ENCODE measurements at places on chromosomes 16 and 17.

DNA sequence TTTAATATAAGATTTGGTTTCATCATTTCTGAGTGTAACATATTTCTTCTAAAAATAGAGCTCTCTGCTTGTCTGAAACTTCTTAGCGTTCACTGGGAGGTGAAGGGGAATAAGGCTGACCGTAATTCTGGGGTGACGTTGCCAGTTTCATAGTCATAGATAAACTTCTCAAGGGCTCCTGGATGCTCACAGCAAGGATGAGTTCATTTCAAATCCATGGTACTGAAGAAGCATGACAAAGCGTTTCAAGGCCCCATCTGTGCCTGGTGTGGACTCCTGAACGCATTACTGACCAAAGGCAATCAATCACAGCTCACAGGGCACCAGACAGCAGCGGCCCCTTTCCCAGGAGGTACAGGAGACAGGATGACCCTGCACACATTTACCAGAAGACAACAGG lies 12.0 kb upstream of the EVPL start:
- DNase-seq, result no peak

DNA sequence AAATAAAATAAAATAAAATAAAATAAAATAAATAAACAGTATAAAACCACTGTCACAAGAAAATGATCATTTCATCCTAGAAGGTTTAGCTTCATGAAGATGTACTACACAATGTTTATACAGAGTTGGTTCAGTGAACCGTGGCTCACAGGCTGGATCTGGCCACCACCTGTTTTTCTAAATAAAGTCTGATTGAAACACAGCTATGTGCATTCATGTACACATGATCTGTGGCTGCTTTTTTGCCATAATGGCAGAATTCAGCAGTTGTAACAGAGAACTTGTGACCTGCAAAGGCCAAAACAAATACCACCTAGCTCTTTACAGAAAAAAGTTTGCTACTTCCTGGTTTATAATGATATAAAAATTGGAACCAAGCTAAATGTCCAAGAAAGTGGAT lies 12.6 kb upstream of the RPRML start:
- DNase-seq, result no peak

- DNase-seq, result no peak
These were observed 14.2 kb downstream of the APOH start for GRCh38 chr17:66214884-66215528.

DNA sequence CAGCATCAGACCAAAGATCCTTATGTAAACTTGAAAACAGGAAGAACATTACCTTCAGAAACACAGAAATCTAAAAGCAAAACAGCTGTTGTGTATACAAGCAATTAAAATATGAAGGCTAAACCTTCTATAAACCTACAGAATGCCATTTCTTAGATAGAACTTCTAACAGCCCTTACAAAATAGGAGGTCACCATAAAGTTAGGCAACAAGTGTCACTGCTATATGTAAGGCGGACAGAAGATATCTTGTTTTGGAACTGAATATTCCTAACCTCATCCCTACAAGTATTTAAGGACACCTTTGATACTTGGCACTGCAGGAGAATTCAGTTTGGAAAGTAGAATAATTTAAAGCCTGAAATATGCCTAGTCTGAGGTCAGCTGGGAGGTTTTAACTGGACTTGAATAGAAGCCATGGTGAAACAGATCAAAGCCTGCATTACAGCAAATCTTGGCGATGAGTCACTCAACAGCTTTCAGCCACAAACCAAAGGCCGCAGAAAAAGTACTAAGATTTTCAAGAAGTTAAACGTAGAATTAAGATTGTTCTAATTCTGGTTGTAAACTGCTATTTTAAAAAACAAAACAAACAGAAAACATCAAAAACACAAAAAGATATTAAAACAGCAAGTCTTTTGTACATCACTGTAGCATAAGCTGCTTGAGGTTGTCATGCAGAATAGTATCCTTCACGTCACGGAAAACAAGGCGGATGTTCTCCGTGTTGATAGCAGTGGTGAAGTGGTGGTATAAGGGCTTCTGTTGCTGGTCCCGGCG lies 42.7 kb downstream of the GNA13 start:
- peak; percentile 68 for DNase-seq

DNA sequence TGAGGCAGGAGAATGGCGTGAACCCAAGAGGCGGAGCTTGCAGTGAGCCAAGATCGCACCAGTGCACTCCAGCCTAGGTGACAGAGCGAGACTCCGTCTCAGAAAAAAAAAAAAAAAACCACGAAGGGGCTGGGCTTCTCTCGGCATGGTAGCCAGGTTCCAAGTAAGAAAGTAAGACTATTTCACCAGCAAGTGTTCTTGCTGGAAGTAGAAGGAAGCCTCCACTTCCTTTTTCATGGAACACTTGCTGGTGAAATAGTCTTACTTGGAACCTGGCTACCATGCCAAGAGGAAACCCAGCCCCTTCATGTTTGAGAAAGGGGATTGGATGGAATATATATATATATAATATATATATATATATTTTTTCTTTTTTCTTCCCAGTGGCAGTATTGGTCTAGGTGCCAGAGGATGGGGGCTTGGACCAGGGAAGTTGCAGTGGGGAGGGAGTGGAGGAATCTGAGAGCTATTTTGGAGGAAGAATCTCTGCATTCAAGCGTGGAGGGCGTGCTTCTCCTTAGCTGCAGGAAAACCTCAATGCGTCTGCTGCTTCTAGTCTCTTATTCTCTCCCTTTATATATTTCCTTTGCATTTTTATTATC lies 7.2 kb upstream of the N4BP1 start:
- no peak for DNase-seq

DNA sequence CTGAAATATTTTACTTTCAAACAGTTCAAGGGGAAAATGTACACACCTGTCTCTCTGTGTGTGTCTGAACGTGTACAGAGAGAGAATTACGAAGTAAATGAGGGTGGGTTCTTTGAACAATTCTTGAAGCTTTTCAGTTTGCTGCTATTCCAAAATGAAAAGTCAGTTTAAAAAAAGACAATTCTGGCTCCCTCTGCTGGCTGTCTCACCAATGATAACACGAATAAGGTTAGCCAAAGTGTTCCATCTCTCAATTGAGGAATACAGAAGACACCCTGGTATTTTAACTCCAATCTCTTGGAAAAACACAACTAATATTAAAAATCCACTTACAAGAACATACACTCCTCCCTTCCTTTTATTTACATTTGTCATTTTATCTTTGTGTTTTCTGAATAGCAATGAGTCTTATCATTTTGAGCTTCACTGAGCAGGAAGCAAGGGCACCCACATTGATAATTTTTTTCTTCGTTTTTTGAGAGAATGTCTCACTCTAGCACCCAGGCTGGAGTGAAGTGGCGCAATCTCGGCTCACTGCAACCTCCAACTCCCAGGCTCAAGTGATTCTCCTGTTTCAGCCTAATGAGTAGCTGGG lies 20.5 kb downstream of the EFTUD2 start:
- DNase-seq, result no peak

DNA sequence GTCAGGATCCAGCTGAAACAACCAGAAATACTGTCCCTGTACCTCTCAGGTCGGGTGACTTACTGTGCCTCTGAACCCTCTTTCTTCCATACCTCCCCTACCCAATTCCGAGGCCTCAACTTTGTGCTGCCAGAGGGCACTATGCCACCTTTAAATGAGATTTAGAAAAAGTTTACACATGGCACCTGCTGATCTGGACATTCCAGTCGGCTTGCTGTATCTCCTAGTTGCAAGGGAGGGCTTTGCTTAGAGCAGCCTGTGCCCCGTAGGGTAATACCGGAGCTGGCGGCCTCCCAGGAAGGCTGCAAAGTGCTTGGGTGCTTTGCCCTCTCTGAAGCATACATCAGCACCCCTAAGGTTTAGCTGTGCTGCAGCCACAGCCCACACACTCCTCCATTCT lies 306.0 kb upstream of the RBFOX1 start:
- DNase-seq, result no peak
